ENCODE measurements at places on chromosomes 11 and 22.

DNA sequence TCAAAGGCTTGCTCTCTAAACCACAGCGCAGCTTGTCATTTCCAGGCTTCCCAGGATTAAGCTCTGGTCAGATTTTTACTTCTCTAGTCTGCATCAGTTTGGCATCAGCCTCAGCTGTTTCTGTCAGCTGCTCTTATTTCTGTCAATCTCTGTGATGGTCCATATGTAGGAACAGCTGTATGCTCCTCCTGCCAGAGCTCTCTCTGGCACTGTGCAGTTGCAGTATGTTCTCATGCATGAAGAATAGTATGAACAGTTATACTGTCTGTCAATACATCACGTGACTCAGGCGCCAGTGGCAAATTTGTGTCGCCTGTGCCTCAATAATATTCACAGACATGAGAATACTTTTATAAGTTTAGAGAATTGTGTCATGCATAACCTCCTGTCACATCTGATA lies 6.7 kb downstream of the OR6M1 start:
- DNase-seq, result no peak

- peak; percentile 100 for DNase-seq
Observed at GRCh38 chr11:57499413-57499982, 16.0 kb downstream of the SLC43A1 start.

DNA sequence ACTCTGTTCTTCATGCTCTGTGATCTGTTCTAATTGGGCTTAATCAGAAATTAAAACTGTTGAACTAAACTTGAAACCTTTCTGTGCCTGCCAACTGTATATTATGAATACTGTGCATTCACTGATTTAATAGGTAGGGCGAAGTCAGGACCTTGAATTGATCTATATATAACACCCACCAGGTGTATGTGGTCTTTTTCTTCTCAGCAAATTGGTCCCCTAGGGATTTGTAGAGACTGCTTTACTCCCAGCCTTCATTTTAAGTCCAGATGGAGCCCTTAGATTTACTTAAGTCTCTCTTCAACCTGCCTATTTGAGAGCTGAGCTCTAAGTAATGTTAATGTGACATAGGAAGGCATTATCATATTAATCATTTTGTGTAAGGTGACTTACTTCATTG lies 257.5 kb downstream of the TMEM135 start:
- no peak for DNase-seq

- no peak for DNase-seq
Observed at GRCh38 chr11:64482588-64482987, 108.4 kb upstream of the SLC22A12 start.

DNA sequence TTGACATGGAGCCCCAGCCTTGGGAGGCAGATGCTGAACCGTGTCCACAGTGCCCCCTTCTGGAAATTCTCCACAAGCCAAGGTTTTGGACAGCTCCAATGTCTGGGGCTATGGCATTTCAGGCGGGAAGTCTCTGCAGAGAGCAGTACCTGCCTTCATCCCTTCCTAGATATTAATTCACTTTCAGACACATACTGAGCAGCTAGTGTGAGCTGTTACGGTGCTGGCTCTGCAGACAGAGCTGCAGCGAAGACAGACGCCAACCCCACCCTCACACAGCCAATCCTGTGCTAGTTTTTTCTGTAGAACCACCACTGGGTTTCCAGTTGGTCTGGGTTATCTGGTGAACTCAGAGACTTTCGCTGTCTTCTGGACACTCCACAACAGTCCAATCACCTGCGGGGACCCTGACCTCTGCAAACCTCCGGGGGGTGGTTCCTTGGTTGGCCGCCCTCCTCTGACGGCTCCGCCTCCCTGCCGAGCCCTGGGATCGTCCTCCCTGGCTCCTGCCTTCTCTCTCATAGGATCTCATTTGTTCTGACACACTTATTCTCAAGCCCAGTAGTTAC lies 9.1 kb downstream of the LMF2 start:
- DNase-seq, result peak; percentile 82

GRCh38 chr11:129440028-129440713 lies 64.5 kb downstream of the BARX2 start:
- peak; percentile 37 for DNase-seq

- DNase-seq, result no peak
Observed at GRCh38 chr11:85665733-85666132, 804 bp upstream of the CREBZF start.

DNA sequence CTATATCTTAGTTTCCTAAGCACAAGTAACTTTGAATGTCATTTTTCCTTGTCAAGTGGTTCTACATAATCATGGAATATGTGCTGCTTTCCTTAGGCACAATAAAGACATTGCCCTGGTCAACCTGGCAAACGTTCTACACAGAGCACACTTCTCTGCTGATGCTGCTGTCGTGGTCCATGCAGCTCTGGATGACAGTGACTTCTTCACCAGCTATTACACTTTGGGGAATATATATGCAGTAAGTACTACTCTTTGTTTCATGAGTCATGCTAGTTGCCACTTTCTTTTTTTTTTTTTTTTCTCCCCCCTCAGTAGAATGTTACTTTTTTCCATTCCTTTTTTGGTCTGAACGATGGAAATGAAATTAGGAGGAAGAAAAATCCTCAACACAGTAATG lies 38.5 kb downstream of the TTC17 start:
- DNase-seq, result no peak

GRCh38 chr11:113119966-113120736 lies 158.9 kb downstream of the NCAM1 start:
- no peak for DNase-seq

DNA sequence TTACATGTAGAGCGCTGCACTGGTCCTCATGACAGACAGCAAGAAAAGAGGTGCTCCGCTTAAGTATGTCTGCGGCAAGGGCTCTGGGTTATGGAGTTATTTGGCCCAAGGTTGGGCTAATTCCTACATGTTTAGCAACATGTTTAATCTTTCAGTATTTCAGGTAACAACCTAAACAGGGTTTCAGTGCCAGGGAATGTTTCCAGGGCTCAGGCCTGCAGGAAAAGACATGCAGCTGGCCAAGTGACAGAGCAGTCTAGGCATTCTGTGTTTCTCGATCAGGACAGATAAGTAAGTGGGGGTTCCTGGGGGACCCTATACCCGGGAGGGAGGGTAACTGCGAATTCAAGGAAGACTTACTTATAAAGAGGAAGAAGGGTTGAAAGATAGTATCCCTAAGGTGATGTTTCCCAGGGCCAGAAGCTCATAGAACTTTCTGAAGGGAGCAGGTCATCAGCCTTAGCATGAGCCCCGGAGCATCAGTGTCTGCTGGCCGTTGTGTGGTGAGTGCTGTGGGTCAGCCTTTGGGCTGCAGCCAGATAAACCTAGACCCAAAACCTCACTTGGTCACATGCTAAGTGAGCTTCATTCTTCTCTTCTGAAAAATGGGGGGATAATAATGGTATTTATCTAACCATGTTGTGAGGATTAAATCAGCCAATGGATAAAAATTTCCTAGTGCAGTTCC lies 18.4 kb downstream of the KCNJ5 start:
- DNase-seq, result no peak

- DNase-seq, result no peak
Observed at GRCh38 chr22:46214616-46215015, 35.5 kb downstream of the CDPF1 start.

DNA sequence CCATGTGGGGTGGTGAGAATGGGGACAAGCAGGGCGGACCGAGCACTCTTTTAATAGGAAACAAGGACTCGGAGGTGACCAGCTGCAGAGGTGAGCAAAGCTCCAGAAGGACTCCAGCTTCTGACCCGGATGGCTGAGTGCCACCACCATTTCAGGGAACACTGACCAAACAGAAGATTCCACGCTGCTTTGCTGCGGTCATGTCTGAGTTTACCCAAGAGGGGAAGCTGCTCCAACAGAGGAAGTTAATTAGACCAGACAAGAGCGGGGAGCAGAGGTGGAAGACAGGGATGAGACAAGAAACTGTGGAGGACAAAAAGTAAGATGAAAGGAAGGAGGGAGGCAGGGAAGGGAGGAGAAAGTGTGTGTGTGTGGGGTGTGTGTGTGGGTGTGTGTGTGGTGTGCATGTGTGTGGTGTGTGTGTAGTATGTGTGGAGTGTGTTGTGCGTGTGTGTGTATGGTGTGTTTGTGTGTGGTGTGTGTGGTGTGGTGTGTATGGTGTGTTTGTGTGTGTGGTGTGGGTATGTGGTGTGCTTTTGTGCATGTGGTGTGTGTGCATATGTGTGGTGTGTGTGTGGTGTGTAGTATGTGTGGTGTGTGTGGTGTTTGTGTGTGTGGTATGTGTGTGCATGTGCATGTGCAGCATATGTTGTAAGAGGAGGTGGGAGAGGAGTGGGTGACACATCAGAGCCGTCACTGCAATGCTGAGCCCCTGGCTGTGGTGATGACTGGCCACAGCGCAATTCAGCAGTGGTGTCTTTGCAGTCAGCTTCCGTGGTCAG lies 82.2 kb upstream of the AKIP1 start:
- no peak for DNase-seq

DNA sequence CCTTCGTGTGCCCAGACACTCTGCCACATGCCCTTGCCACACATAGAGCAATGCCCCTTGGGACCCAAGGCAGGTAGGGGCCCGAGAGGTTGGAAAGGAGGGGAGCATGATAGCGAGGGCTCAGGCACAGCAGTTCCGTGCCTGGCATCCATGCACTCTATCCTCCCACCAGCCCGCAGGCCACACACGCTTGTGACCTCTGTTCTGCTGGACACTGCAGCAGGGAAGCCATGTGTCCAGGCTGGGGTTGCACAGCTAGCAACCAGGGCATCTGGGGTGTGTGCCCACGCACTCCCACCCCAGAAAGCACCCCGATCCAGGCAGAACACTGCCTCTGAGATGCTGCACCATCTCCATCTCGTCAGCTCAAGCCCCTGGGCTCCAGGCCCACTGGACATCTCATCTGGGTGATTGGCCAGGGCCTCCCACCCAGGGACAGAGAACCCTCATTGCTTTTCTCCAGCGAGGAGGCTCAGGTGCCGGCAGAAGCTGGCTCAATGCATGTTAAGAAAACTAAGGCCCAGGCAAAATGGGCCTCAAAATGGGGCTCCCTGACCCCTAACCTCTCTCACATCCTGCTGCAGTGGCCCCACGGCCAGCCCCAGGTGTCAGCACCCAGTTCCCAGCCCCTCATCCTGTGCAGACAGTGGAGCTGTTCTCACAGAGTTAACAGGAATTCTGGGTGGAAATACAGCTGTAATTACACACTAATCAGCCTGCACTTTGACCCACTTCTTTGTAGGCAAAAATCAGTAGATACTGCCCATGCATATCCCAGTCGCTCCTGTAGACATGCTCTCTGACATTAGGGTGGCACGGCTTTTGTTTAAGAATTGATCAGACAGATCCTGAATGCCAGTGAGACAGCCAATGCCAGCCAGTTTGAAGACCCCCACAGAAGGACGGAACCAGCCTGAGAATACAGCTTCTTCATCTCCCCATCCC lies 173.9 kb upstream of the B3GAT1 start:
- DNase-seq, result no peak

- DNase-seq, result no peak
Observed at GRCh38 chr11:77705195-77705875, 67.7 kb upstream of the CLNS1A start.

GRCh38 chr22:47806894-47807293 lies 1044.4 kb downstream of the TBC1D22A start:
- no peak for DNase-seq

GRCh38 chr11:110407315-110407714 lies 22.4 kb upstream of the FDX1 start:
- no peak for DNase-seq

- DNase-seq, result no peak
Observed at GRCh38 chr11:15975742-15976141, 380.6 kb downstream of the SOX6 start.

DNA sequence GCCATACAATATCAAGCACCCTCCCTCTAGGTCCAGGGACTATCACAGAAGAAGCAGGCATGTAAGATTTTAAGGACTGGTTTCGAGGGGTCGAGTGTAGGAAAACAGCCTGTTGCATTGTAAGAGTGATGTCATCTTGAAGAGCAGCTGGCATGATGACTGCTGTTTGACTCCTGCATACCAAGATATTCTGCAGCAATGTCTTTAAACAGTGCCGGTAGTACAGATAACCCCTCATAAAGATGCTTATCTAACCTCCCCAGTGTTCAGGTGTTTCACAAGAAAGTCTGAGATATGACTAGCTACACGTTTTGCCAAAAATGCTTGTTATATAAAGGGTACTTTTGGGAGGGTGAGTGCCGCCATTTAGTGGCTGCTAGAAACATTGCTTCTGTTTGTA lies 12.0 kb downstream of the FAM111A start:
- no peak for DNase-seq

GRCh38 chr11:356610-357009 lies 12.7 kb upstream of the B4GALNT4 start:
- DNase-seq, result no peak

DNA sequence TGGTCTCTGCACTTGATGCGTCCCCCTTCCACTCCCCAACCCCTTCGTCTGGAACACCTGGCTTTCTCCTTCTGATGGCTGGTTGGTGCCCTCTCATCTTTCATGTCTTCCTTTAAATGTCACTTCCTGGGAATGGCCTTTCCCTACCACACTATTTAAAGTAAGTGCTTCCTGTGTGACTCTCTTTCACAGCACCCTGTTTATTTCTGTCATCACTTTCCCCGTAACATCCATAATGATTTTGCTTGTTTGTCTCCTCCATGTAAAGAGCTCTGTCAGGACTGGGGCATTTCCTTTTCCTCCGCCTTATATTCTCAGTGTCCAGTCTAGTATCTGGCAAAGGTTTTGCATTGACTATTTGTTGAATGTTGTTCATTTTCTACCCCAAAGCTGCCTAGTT lies 143.0 kb downstream of the DBX1 start:
- no peak for DNase-seq

DNA sequence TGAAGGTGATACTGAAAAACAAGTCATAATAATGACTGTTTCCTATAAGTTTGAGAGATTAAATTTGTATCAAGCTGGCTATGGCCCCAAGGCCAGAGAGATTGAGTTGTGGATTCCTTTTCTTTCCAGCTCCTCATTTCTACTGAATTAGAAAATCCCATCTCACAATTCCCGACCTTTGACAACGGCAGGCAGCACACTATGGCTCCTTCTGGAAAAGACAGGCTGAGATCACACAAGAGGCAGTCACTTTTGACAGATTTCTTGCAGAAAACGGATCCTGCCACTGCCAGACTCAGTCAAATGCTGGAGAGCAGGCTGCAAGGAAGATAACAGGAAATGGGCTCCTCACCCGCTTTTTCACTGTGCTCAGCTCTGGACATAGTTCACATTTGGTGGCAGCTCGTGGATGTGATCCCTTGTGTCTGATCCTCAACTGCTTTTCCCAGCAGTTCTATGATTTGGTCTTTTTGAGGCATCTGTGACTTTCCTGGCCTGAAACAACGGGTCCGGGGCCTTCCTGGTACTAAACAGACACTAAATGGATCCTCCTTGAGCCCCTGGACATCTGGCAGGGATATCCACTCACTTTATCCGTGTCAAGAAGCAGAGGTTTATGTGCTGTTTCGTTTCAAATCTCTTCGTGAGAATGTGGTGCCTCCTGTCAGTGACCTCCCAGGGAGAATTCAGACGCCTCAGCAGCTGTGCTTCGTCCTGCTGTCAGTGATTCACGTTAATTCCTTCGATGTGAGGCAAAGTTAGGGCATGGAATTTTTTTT lies 26.1 kb upstream of the RTL6 start:
- DNase-seq, result no peak

DNA sequence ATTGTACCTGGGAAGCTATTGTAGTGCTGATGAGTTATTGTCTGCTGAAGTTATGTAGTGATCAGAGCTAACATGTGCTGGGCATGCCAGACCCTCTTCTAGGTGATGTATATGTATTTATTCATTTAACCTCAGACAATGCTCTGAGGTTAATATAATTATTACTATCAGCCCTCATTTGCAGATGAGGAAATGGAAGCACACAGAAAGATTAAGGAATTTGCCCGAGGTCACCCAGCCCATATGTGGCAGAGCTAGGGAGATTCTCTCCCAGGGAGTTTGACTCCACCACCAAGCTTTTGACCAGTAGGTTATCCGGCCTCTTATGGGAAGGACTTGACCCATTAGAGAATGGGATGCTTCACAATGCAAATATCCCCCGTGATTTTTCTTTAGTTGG lies 114.2 kb upstream of the NAV2 start:
- DNase-seq, result no peak
